ENCODE measurements at places on chromosomes 1 and 21.

GRCh38 chr1:18731591-18732235 lies 101.1 kb downstream of the PAX7 start:
- no peak for DNase-seq

DNA sequence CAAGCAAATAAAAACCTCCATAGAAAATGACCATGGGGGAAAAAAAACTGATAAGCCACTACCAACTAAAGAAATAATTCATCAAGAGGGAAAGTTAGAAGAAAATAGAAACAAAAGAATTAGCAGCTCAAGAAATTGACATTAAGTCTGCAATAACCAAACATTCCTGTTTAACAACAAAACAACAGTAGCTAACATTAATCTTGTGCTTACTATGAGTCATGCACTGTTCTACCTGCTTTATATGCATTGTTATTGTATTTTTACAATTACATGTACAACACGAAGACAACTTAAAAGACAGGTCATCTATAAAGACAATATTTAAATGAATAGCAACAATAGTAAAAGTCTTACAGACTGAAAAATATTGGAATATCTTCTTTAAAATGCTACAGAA lies 34.4 kb upstream of the LRRC7 start:
- no peak for DNase-seq

DNA sequence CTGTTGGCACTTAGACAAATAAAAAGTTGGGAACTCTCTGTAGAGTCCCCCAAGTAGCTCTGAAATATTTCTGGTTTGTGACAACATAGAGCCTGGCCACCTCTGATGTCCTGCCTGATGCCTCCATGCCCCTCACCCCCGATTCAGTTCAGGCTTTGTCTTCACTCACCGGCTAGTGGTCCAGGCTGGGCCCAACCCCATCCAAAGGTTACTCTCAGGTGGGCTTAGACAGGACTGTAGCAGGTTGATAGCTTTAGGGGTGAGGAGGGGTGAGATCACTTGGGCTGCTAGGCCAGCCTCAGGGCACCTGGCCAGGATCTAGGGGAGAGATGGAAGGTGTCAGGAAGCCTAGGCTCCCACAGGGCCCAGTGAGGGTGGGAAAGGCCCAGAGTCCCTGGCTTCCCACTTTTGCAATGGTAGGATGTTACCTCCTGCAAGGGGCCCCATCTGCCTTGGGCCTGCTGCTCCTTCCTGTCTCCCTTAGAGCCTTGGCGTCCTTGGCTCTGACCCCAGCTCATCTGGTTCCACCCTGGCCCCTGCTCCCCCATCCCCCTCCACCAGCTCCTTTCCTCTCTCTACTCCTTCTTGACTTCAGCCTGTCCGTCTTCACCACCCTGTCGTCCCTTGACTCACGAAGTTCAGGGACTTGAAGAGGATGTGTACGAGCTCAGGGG lies 6.7 kb downstream of the EPS8L3 start:
- peak; percentile 4 for DNase-seq

GRCh38 chr1:27018316-27018715 lies 5.7 kb upstream of the TENT5B start:
- DNase-seq, result no peak

- no peak for DNase-seq
Measured at GRCh38 chr1:40620150-40620549, 45.3 kb downstream of the RIMS3 start.

DNA sequence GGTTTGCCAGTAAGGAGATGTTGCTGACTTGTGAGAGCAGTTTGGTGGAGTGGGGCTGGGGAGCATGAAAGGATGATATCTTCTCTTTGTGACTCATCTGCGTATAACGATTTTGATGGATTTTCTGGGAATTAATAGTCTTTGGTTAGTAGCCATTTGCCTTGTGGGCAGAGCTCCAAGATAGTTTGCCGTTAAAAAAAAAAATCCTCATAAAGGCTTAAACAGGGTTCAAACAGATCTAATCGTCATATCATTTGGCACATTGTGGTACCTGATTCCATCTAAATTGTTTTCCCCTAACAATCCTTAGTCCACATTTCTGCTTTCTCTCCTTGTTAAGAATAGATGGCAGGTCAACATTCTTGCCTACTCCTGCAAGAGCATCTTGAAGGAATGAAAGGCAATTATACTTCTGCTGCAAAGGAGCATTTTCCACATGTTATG lies 168.0 kb downstream of the PPP1R12B start:
- no peak for DNase-seq

DNA sequence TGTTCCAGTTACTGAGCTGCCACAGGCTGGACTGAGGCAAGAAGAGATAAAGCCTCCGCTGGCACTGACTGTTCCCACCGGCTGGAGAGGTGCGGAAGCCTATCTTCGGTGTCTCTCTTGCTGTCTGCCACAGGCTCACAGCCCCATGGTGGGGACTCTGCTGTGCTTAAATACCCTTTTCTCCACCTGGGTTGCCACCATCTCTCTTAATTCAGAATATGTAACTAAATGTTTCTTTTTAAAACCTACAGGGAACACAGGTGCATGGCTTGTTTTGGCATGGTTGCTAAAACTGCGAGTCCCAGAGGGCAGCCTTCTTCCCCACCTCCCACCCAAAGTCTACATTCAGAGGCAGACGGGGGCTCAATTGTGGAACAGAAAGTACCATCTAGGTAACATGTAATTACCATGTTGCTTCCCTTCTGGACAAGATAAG lies 8.1 kb upstream of the LBR start:
- DNase-seq, result no peak
